ENCODE measurements at places on chromosomes 5 and 9.

DNA sequence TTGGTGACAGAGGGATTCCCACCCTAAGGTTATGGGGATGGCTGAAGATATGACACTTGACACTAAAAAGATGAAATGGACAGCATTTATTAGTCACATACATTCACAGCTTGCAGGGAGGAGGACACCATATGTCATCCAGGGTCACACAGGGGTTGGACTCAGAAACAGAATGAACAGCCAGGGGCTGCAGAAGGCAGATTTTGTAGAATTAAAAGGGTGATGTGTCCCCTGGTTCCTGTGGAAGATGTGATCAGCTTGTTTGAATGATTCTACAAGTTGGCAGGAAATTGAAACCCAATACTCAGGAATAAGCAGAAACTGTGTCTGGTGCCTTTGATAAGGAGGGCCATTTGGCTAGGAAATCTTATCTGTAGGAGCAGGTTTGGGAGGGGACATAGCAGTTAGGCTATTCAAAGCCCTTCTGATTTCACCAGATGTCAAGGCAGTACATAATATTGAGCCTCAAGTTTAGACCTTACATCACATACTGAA lies 102.3 kb upstream of the GRIN3A start:
- no peak for DNase-seq

- DNase-seq = no peak
Observed at GRCh38 chr5:174943785-174944184, 219.4 kb downstream of the MSX2 start.

- no peak for DNase-seq
Observed at GRCh38 chr9:21023861-21024260, 7.6 kb downstream of the HACD4 start.

DNA sequence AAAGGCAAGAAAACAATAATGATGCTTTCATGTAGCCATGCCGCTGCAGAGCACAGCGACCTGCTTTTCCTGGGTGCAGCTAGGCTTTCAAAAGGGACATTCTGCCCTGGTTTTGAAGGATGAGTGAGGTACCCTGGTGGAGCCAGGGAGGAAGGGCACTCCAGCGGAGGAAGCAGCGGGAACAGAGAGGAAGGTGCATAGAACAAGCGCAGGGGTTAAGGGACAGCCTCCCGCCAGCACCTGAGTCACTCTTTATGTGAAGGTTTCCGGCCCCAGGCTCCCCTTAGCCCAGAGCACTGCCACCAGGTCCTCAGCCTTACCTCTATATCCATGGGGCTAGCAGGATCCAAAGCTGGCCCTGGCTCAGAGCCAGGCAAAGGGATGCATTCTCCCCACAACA lies 221.1 kb downstream of the CDK5RAP2 start:
- no peak for DNase-seq

Data from T-helper 2 cell (primary cell).